ENCODE measurements at places on chromosomes 7 and 10. TPM values are rescaled to one million over a fixed set of nuclear protein-coding genes. Genes with fewer than 3 reads are reported as not detected.

GRCh38 chr10:22420787-22421517, 75.7 kb downstream of the SPAG6 start:
- H3K36me3 ChIP-seq, result no peaks in the 10 kb centered on the region
- no peak overlapping the region for H3K4me3 ChIP-seq
- H3K4me1 ChIP-seq, result no peaks in the 10 kb centered on the region

- no peak overlapping the region for H3K4me3 ChIP-seq
- peaks cover 15% of the 10 kb centered on the region for H3K4me1 ChIP-seq
- H3K36me3 ChIP-seq, result no peaks in the 10 kb centered on the region
- peak; percentile 12 for DNase-seq
- H3K27ac ChIP-seq, result no peak overlapping the region
Observed at GRCh38 chr7:80630608-80631405, 7.6 kb upstream of the CD36 start.

GRCh38 chr10:100684688-100685235, 60.6 kb upstream of the PAX2 start:
- H3K4me3 ChIP-seq, result no peak overlapping the region
- no peaks in the 10 kb centered on the region for H3K36me3 ChIP-seq
- H3K27me3 ChIP-seq, result peaks cover 30% of the 10 kb centered on the region
- DNase-seq, result no peak
- no peak overlapping the region for H3K27ac ChIP-seq

- no peaks in the 10 kb centered on the region for H3K36me3 ChIP-seq
- H3K27me3 ChIP-seq, result no peaks in the 10 kb centered on the region
- H3K4me1 ChIP-seq, result no peaks in the 10 kb centered on the region
- H3K4me3 ChIP-seq, result no peak overlapping the region
- H3K27ac ChIP-seq, result no peak overlapping the region
- no peak for DNase-seq
Observed at GRCh38 chr7:133784486-133785001, 342.6 kb upstream of the LRGUK start.

The GPR26 gene
- not detected for total RNA-seq

DNA sequence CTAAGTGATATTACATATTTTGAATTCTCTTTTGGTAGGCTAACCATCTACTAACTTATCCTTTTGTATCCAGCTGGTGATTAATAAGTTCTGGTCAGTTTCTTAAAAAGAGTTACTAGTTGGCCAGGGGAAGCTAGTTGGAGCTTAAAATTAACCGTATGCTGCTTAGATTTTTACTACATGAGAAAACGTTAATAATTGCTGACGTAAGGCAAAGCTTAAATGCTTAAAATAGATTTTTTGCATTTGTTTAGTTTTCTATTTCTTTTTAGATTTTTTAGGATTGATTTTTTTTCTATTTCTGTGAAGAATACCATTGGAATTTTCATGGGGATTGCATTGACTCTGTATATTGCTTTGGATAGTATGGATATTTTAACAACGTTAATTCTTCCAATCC, 32.6 kb downstream of the CCDC172 start:
- no peaks in the 10 kb centered on the region for H3K36me3 ChIP-seq
- no peaks in the 10 kb centered on the region for H3K4me1 ChIP-seq
- no peak overlapping the region for H3K4me3 ChIP-seq

DNA sequence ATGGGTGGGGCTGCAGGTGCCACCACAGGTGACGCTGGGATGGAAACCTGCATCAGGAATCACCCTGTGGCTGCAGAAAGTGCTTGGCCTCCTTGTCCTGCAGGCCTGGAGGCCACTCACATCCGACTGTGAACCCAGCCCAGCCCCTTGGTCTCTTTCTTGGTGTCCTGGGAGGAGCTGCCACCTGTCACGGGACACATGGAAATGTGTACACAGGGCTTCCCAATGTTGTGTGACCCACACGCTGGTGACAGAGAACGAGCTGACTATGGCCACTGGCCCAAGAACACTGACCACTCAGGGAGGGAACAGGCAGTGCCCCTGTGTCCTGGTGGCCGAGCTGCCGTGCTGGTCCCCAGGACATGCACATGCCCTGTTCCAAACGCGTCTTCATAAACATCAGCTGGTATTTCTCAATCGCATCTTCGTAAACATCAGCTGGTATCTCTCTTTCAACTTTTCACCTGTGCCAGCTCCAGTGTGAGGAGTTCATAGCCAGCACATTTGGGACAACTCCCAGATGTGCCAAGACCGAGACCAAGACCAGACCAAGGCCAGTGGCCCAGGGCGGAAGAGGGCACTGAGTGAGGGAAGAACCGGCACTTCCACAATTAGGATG, 57.9 kb upstream of the INPP5A start:
- DNase-seq, result no peak
- no peak overlapping the region for H3K27ac ChIP-seq
- peaks cover 3% of the 10 kb centered on the region for H3K4me1 ChIP-seq
- no peak overlapping the region for H3K4me3 ChIP-seq

- no peak overlapping the region for H3K27ac ChIP-seq
- no peaks in the 10 kb centered on the region for H3K27me3 ChIP-seq
- peaks cover 9% of the 10 kb centered on the region for H3K4me1 ChIP-seq
- no peak for DNase-seq
- no peaks in the 10 kb centered on the region for H3K36me3 ChIP-seq
Observed at GRCh38 chr7:115359119-115359518, 437.2 kb downstream of the MDFIC start.

DNA sequence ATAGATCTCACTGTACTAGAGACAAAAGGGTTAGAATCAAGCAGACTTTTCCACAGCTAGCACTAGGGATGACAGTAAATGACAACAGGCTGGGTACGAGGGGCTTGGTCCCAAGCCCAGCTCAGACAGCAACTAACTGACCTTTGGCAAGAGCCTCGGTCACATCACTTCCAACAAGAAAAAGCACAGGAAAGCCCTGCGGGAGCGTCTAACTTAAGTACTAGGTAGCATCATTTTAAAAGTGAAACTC, 22.8 kb downstream of the CALML3 start:
- no peak for DNase-seq
- peaks cover 30% of the 10 kb centered on the region for H3K4me1 ChIP-seq

DNA sequence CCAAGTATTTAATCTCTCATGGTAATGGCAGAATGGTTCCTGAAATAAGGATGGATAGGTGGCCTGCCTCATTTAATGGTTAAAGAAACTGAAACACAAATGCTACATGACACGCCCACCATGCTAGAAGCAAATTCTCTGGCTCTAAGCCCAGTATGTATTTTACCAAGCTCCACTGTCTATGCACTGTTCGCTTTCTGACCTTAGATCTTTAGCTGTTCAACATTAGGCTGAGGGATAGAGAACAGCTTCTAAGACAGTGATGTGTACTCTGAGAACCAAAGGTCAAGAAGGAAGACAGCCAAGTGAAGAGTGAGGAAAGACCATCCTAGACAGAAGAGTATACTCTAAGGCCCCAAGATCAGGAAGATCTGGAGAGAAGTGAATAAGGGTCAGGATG, 26.6 kb downstream of the FAM3C start:
- H3K4me3 ChIP-seq, result no peak overlapping the region
- DNase-seq, result peak; percentile 45
- no peak overlapping the region for H3K27ac ChIP-seq
- no peaks in the 10 kb centered on the region for H3K36me3 ChIP-seq
- no peaks in the 10 kb centered on the region for H3K27me3 ChIP-seq

The GDF2 gene
- total RNA-seq, result not detected

DNA sequence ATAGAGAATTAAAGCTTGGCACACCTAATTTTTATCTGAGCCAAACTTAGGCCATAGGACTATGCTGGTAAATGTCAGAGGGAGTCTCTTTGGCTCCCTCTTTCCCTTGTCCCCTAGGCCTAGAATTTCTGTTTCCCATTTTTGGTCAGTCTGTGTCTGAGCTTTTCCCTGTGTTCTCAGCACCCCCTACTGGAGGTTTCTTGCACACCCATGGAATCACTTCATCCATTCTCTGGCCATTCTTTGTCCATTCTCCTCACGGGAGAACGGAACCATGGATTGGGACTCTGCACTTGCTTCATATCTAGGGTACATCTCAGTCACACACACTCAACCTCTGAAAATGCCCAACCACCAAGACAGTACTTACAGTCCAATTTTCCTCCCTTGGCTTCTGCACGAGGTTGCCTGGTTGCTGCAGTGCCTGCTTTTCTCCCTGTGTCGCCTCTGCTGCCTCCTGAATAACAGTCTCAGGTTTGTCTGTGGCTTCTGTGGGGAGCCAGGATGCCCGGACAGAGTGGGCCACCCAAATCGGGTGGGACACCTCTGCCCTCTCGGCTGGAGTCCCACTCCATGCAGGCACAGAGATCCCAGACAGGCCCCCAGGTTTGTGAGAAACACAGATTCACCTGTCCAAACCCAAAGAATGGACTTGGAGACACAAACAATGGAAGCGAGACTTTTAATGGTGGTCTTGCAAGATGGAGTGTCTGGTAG, 35.1 kb upstream of the DNAH11 start:
- no peak overlapping the region for H3K27ac ChIP-seq
- H3K4me3 ChIP-seq, result no peak overlapping the region
- no peaks in the 10 kb centered on the region for H3K4me1 ChIP-seq
- peak; percentile 63 for DNase-seq
- no peaks in the 10 kb centered on the region for H3K27me3 ChIP-seq

The ECHDC3 gene
- total RNA-seq, result 16.2 TPM

GRCh38 chr7:135150072-135150782, 2.4 kb downstream of the TMEM140 start:
- H3K4me1 ChIP-seq, result no peaks in the 10 kb centered on the region
- DNase-seq, result no peak
- H3K36me3 ChIP-seq, result no peaks in the 10 kb centered on the region

The PRKAR2B gene
- 12.6 TPM for total RNA-seq

- peak; percentile 61 for DNase-seq
- H3K27ac ChIP-seq, result peak overlapping the region; percentile 54
- peaks cover 19% of the 10 kb centered on the region for H3K4me1 ChIP-seq
- H3K36me3 ChIP-seq, result no peaks in the 10 kb centered on the region
- H3K27me3 ChIP-seq, result no peaks in the 10 kb centered on the region
- H3K4me3 ChIP-seq, result no peak overlapping the region
Observed at GRCh38 chr7:30169579-30169978, 34.8 kb downstream of the MTURN start.

GRCh38 chr10:89440226-89441009, 26.1 kb downstream of the IFIT5 start:
- H3K27me3 ChIP-seq, result no peaks in the 10 kb centered on the region
- H3K36me3 ChIP-seq, result no peaks in the 10 kb centered on the region
- no peak overlapping the region for H3K27ac ChIP-seq
- DNase-seq, result no peak
- no peak overlapping the region for H3K4me3 ChIP-seq
- no peaks in the 10 kb centered on the region for H3K4me1 ChIP-seq

GRCh38 chr7:2737771-2738540, 50.0 kb downstream of the AMZ1 start:
- no peaks in the 10 kb centered on the region for H3K27me3 ChIP-seq
- H3K4me3 ChIP-seq, result no peak overlapping the region
- peaks cover 8% of the 10 kb centered on the region for H3K4me1 ChIP-seq
- H3K27ac ChIP-seq, result no peak overlapping the region
- peaks cover 4% of the 10 kb centered on the region for H3K36me3 ChIP-seq
- DNase-seq, result peak; percentile 53

GRCh38 chr10:19111501-19112267, 63.1 kb downstream of the MALRD1 start:
- no peaks in the 10 kb centered on the region for H3K36me3 ChIP-seq
- no peaks in the 10 kb centered on the region for H3K27me3 ChIP-seq
- H3K4me3 ChIP-seq, result no peak overlapping the region
- H3K4me1 ChIP-seq, result no peaks in the 10 kb centered on the region
- peak; percentile 22 for DNase-seq
- no peak overlapping the region for H3K27ac ChIP-seq

The CCDC186 gene
- 15.2 TPM for total RNA-seq
